Activated T-cell treated with anti-CD3 and anti-CD28 coated beads, Interleukin-2, amount 50 U/mL, for 1 hour (primary cell): ENCODE measurements at places on chromosomes 4 and X.

DNA sequence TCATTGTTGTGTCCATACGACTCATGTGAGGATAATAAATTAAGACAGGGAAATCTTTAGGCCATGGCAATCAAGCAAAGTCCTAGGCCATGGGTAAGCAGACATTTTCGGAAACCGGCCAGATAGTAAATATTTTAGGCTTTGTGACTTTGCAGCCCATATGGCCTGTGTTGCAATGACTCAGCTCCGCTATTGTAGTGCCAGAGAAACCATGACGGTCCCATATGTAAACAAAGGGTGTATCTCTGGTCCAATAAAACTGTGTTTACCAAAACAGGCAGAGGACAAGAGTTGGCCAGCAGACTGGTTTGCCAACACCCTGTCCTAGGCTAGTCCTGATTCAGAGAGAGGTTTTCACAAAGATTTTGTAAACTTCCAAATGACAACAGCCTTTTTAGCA lies 5.0 kb downstream of the FAM114A1 start:
- DNase-seq, result no peak

DNA sequence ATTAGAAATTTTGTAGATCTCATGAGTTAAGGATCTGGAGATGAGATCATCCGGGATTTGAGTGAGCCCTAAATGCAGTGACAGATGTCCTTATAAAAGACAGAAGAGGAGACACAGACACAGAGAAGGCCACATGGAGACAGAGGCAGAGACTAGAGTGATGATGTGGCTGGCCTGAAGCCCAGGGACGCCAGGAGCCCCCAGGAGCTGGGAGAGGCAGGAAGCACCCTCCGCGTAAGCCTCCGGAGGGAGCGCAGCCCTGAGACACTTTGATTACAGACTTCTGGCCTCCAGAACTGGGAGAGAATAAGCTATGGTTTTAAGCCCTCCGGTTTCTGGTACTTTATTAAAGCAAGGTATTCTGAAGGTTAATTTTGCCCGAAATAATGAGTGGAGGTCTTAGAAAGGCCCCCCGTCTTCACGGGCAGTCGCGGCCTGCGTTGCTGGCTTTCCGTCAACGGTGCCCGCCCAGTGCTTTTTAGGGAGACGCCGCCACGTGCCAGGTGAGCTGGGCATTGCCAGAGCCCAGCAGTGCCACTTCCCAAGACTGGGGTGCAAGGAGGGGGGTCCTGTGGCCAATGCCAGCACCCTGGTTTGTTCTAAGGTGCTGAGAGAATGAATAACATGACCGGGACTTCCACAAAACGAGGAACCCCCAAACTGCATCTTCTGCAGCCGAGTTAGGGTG lies 8.1 kb downstream of the DHRSX start:
- no peak for DNase-seq

DNA sequence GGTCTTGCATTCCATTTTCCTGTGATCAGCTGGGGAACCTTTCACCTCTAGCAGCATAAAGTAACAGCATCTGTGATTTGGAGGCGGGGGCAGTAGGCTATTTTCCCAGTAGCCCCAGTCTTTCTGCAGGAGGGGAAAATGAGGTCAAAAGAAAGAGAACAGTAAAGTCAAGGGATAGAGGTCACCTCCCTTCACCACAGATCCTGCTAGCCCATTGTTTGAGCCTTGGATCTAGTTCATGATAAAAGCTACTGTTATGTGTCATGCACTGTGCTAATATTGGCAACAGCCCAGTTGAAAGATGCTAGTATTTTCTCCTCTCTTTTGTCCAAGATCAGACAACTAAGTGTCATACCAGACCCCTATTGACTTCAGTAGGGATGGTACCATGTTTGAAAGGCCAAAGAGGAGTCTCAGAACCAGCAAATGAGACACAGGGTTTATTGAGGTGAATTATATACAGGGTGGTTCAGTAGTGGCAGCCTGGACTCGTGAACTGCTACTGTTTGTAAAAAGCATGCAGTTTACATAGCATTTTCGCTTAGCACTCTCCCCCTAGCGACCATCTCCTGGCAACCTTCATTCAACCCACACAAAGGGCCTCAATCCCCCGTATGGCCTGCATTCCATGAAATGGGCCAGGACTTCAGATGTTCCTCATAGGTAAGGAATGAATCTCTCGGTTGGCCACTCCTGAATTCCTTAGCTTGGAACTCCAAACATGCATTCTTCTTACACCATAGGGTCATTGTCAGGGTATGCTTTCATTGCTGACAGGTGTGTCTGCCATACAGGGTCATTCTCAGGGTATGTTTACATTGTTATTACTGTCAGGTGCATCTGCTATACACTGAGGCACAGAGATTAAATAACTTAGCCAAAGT lies 170.0 kb upstream of the FRMPD4 start:
- DNase-seq, result no peak

GRCh38 chr4:64158648-64159326 lies 250.5 kb downstream of the TECRL start:
- DNase-seq, result no peak

- no peak for DNase-seq
Measured at GRCh38 chrX:85941275-85941674, 106.1 kb downstream of the CHM start.

GRCh38 chrX:133674726-133675470 lies 259.6 kb upstream of the GPC4 start:
- no peak for DNase-seq

DNA sequence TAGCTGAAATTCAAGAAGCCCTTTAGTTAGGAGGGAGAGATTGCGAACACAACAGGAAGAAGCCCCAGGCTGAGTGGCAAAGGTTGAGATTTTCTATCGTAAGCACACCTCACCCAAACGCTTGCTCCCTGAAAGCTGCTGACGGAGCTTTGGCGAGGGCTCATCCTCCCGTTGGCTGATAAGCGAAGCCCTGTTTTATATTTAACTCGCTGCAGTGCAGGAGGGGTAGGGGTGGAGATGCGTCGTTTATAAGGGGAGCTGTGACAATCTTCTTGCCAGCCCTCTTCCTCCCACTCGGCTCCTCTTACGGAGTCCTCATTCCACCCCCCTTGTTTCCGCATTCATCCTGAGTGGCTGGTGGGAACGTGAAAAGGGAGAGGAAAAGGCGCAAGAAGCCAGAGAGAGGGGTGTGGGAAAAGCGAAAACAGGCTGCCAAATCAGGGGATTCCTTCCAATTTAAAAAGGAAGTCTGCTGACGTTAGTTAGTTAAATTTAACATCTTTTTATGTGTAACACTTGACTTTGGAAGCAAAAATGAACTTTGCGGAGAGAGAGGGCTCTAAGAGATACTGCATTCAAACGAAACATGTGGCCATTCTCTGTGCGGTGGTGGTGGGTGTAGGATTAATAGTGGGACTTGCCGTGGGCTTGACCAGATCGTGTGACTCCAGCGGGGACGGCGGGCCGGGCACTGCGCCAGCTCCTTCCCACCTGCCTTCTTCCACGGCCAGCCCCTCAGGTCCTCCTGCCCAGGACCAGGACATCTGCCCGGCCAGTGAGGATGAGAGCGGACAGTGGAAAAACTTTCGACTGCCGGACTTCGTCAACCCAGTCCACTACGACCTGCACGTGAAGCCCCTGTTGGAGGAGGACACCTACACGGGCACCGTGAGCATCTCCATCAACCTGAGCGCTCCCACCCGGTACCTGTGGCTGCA lies at the start of gene ENPEP:
Gene ENPEP (plus strand): TSS at position 275 of the 938 bp plus-strand sequence. CDS start 260 bp downstream, at position 535.
- no peak for DNase-seq

GRCh38 chrX:39855748-39856129 lies 242.0 kb downstream of the BCOR start:
- peak; percentile 74 for DNase-seq

- DNase-seq, result no peak
Measured at GRCh38 chr4:145788755-145789154, 108.8 kb downstream of the C4orf51 start.

DNA sequence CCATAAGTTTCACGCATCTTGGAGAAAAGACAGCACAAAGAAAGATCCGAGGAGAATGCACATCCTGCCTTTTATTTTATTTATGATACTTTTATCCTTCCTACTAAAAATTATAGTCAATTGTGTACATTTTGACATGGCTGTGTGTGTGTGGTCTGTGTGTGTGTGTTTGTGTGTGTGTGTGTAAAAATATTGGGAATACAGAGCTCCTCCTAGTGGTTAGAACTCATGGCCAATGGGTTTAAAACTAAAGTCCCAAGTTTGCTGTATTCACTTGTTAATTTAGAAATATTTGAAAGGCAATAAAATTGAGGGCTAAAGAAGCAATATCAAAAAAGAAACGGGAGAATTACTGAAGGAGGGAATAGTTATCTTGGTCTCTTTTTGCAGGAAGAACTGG lies 47.5 kb downstream of the NKX6-1 start:
- DNase-seq, result no peak
